ENCODE measurements at places on chromosomes 16 and 17.

DNA sequence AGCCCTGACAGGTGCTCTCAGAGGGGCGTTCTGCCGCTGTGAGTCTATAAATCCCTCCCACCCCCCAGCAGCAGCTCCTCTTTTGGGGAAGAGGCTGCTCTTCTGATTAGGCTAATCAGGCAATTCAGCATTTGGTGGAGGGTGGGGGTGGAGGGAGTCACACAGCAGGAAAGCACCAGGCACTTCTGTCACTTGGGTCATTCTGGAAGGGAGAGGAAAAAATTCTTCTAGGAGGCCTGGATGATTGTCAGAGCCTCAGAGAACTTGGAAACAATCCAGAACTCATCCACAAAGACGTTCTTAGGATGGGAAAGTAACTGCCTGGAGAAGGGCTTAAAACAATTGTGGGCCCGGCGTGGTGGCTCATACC lies 7.3 kb upstream of the SSTR2 start:
- DNase-seq = no peak

GRCh38 chr16:84239909-84240308 lies at the start of gene KCNG4:
TSS of gene KCNG4 (minus strand) at chr16:84240012. CDS start at chr16:84237485, 2,527 bp downstream.
- no peak for DNase-seq

- no peak for DNase-seq
These were observed 2.0 kb downstream of the DDX5 start for GRCh38 chr17:64503821-64504768.

DNA sequence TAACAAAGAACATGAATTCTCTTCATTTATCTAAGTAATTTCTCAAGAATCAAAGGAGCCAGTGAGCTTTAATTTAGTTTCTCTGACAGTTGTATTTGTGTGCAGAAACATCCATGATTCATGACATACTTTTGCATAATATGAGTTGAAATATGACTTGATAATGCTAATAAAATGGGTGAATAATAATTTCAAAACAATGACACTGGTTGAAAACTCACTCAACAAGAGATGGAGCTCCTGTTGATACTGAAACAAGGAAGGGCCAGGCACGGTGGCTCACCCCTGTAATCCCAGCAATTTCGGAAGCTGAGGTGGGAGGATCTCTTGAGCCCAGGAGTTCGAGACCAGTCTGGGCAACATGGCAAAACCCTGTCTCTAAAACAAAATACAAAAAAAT lies 147.0 kb downstream of the MAP2K6 start:
- DNase-seq = no peak

DNA sequence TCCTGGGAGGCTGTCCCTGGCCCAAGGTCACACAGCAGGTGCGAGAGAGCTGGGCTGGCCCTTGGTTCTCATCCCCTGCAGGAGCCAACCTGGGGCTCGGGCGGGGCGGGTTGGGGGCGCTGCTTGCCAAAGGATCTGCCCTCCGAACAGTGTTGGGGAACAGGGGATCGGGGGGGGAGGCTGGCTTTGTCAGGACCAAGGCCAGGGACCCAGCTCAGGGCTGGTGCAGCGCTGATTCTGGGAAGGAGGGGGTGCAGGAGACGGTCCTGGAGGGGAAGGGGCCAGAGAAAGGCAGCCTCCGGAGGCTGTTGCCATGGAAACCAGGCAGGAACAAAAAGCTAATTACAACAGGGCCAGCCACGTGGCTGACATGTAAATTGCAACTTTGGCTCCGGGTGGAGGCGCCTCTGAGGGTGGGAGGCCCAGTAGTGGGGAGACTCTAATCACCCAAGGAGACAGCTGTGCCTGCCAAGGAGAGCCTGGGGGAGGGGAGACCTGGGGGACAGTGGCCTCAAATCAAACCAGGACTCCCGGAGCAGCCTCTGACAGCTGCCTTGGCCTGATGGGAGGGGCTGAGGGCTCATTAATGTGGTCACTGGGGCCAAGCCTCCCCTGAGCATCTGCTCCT lies 1.3 kb downstream of the TUBB3 start:
- no peak for DNase-seq

DNA sequence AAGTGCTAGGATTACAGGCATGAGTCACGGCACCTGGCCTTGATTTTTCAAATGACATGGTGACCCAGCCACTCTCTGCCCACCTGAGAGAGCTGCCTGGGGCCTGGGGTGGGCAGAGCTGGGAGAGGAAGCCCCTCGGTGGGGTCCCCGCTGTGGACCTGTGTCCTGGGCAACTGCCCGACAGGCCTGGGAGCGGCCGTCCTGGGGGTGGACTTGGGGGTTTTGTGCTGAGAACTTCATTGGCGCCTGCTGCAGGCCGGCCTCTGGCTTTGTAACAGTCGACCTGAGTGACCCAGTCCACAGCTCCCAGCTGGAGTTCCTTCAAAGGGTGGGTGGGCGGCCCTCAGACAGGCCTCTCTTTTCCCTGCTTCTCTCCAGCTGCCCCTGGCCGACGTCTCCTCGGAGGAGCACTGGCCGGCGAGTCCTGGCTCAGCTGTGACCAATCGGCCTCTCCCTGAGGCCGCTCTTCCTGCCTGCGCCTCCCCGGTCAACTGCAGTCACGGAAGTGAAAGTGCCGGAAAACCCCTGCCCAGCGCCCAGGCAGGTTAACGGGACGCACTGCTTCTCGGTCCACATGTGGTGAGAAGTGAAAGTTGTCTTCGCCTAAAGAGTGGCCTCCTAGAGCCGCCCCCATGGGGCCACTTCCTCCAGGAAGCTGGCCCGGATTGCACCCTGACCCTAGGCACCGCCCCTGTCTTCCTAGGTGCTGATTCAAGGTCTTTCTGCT lies 5.5 kb downstream of the CBFA2T3 start:
- DNase-seq = no peak

DNA sequence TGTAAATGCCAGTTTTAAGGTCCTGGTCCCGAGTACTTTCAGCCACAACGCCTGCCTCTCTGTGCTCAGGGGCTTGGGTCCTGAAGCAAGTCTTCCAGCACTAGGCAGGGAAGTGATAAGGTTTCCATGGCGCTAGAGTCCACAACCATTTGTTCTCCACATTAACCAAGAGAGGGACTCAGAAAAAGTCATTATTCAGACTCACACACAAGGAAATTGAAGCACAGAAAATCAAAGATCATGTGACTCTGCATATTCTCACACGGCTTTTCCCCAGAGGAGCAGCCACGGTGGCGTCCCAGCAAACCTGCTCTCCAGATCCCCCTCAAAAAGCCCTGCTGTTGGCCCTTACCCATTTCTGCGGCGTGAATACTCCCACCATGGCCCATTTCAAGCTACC lies 9.7 kb downstream of the ENPP7 start:
- DNase-seq = no peak

- no peak for DNase-seq
These were observed 1104.1 kb downstream of the CDH11 start for GRCh38 chr16:64017796-64018195.

- DNase-seq = peak; percentile 30
These were observed 284.5 kb downstream of the MAF start for GRCh38 chr16:79316004-79316458.

- DNase-seq = no peak
These were observed 10.1 kb downstream of the POLR3K start for GRCh38 chr16:43294-43693.

DNA sequence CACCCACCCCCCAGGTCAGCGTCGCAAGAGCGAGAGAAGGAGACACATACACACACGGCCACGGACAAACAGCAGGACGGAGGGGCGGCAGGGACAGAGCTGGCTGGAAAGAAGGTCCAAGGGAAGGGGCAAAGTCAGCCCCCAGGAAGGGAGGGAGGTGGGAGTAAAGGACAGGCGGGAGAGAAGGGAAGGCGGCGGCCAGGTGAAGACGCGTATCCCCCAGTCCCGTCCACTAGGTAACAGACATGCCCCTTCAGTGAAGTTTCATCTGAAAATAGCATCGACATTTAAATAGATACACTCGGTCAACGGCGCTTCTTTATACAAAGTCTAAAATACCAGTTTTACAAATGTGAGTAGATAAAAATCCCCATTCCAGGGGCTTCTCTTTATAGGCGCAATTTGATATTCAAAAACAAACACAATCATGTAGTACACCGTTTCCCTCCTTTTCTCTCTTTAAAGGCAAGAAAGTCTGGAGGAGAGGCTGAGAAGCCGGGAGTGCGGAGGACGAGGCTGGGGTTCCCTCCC lies 4.5 kb downstream of the CBX8 start:
- DNase-seq = no peak

DNA sequence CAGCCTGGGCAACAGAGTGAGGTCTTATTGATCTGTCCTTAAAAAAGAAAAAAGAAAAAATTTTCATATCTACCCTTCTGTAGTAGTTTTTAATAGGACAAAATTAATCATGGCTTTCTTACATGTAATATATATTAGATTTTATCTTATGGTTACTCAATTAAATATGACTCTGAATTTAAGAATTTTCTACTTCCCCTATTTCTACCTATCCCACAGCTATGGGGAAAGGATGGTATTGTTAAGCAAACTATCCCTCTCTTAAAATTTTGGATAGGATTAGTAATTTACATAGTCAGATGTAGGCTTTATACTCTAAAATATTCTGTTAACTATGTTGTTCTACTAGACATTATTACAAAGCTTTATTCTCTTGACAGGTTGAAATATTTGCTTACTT lies 62.5 kb downstream of the NQO1 start:
- no peak for DNase-seq

- DNase-seq = no peak
These were observed 14.0 kb downstream of the ABCC1 start for GRCh38 chr16:15963307-15963910.

- no peak for DNase-seq
These were observed 12.0 kb downstream of the MYO18A start for GRCh38 chr17:29168079-29168758.

Measured in stimulated activated CD8-positive, alpha-beta memory T cell treated with anti-CD3 and anti-CD28 coated beads, Interleukin-7, amount 100 ng/mL, for 24 hours (primary cell).